ENCODE measurements at places on chromosomes 2 and 18. TPM values are rescaled to one million over a fixed set of nuclear protein-coding genes. Genes with fewer than 3 reads are reported as not detected.

The CYP26B1 gene
- total RNA-seq, result 10.2 TPM

The KRCC1 gene
- total RNA-seq, result 19.6 TPM

The GPR39 gene
- total RNA-seq, result 15.3 TPM

The ILKAP gene
- total RNA-seq, result 18.7 TPM

The SOX11 gene
- 0.32 TPM for total RNA-seq

The UGT1A3 gene
- total RNA-seq, result not detected

The CPLX4 gene
- 0.24 TPM for total RNA-seq

The METTL21A gene
- total RNA-seq, result 16.1 TPM

The MAP3K19 gene
- not detected for total RNA-seq

The MYO3B gene
- 0.24 TPM for total RNA-seq

The MC4R gene
- 0.36 TPM for total RNA-seq

The NT5DC4 gene
- total RNA-seq, result not detected

The LIMS4 gene
- total RNA-seq, result not detected

The GNLY gene
- total RNA-seq, result not detected

The FNDC4 gene
- 17.1 TPM for total RNA-seq

The GAD1 gene
- 1.3 TPM for total RNA-seq

The ELAC1 gene
- total RNA-seq, result 10.1 TPM

The MAP3K2 gene
- 73.5 TPM for total RNA-seq

Measured in hair follicle dermal papilla cell (primary cell).